ENCODE measurements at places on chromosomes 2 and 18.

DNA sequence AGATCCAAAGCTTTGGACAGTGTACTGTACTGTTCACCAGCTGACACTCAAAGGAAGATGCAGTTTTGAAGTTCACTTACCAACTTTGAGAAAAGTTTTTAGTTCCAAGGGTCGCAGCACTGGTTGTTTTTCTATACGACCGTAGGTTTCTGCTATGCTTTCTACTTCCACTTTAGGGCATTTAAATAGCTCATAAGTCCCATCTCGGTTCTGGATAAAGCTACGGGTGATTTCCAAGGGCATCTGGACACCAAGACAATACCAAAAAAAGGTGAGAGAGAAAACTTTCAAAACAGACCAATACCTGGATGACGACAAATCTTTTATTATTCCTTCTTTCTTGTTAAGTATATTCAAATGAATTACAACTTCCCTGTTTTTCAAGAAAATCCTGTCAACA is 30.3 kb downstream of the C2orf42 start:
- DNase-seq = no peak

DNA sequence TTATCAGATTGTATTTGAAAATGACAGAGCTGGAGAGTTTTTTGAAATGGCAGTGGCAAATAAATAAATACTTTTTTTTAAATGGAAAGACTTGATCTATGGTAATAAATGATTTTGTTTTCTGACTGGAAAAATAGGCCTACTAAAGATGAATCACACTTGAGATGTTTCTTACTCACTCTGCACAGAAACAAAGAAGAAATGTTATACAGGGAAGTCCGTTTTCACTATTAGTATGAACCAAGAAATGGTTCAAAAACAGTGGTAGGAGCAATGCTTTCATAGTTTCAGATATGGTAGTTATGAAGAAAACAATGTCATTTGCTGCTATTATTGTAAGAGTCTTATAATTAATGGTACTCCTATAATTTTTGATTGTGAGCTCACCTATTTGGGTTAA is 30.9 kb downstream of the CD28 start:
- no peak for DNase-seq

GRCh38 chr2:201986463-201986735 is 47.3 kb upstream of the FZD7 start:
- no peak for DNase-seq

- no peak for DNase-seq
Measured at GRCh38 chr2:17387591-17387990, 130.6 kb downstream of the RAD51AP2 start.

DNA sequence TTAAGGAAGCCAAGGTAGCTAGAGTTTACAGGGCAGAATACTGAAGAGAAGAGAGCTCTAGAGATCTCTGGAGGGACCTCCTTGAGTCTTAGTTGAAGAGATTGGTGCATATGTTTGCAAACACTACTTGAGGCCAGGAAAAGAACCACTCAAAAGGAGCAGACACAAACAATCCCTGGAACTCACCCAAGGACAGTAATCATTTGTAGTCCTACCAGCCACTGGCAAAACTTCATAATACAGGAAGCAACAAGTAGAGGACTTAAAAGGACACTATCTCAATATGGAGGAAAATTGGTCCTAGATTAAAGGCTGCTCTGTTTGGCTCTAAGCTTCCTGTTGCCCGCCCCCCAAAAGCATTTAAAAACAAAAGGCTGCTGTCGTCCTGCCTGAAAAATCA is 46.9 kb upstream of the UBXN4 start:
- no peak for DNase-seq

All from naive B cell (primary cell).